AG04449 (cell line): ENCODE measurements at places on chromosomes 16 and 17.

DNA sequence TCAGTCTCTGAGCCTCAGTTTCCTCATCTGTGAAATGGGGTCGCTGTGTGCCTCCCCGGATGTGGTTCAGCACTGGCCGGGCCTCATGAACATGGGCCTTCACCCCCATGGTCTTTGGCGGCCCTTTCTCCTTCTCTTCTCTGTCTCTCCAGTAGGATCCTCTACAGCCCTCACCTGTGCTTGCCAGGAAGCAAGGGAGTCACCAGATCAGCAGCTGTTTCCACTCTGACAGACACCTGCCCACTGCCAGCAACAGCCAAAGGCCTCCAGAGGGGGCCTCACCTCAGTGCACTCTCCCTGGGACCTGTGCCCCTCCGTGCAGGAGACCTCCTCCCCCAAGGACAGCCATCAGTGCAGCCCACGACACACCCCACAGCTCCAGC, 89.4 kb downstream of the C16orf78 start:
- no peak for DNase-seq

- peak; percentile 21 for DNase-seq
These were observed 665 bp upstream of the ALDH3A2 start for GRCh38 chr17:19647697-19648474.

DNA sequence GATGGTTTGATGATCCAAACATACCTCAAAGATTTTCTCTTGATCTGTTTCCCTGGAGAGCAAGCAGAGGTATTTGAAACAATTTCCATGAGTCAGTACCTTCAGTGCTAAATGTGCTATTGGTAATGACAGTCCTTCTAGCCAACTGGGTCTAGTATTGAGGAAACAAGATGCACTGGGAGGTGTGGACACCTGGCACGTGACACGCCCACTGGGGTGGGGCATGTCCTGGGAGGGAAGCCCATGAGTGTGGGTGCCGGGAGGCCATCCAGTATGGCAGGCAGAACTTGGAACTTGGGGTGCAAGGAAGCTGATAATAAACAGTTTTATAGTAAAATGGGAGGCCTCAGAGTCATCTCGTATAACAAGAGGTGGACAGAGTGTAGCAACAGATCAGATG, 17.9 kb upstream of the AKAP1 start:
- no peak for DNase-seq

GRCh38 chr17:48048384-48049126, 396 bp downstream of the NFE2L1 start:
- peak; percentile 53 for DNase-seq

DNA sequence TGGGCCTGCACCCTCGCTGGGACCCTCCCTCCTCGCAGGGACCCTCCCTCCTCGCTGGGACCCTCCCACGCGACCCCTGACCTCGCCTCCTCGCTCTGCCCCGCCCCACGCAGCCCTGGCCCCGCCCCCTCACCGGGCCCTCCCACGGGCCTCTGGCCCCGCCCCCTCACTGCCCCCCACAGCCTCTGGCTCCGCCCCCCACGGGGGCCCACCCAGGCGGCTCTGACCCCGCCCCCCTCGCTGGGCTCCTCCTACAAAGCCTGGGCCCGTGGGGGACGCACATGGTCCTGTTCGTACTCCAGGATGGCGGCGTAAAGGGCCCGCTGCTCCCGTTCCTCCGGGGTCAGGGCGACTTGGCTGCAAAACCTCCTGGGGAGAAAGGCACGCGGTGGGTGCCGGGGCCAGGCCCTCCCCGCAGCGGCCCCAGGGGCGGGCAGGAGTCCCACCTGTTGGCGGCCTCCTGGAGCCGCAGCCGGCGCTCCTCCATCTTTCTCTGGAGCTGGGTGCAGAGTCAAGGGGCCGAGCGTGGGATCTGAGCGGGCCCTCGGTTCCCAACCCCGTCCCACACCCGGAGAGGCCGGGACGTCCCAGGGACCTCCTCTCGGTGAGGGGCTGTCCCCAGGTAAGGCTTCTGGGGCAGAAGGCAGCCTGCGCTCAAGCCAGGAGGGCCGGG, 9.0 kb downstream of the VPS9D1 start:
- no peak for DNase-seq

DNA sequence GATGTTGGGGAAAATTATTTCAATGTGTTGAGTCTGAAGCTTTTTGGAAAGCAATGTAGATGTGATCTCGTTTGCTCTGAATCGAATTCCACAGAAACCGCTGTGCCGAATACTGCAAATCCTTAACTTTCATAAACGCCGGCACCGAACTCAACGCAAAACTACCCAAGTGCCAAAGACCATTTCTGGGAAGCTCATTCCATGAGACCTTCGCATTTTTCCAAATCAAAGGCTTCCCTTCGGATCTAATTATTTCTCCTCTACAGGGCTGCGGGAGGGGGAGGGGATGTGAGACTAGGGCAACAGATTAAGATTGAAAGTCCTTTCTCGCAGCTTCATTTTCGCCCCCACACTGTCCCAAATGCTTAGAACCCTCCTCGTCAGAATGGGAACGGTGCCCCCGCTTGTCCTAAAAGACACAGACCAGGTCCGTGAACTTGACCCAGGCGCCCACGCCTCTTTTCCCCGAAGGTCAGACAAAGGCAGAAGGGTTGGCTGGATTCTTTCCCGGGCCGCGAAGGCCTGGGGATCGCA, 4.0 kb downstream of the PRAC1 start:
- DNase-seq: no peak

DNA sequence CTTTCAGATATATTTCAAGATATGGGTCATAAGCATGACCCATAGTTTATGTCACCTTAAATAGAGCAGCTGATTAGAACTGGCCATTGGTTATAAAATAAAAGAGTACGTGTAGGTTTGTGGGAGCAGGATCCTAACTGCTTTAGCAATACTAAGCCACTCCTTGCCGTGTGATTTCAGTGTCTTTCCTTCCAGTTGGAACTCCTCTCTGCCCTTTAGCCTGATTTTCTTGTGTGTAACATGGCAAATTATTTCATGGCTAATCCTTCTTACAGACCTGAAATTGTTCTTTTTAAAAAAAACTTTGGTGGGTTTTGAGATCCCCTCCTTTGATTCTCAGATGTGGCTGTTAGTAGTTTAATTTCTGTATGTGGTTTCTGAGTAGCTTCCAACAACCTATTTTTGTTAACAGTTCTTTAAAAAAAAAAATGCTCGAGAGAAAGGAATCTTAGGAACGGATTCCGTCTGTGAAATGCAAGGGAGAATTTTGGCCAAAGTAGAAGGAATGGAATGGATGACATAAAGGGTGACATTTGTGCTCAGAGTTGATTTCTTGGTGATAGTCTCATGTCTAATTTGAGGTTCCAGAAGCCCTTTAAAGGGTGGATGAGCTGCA, 39.9 kb downstream of the DHRS7B start:
- DNase-seq: peak; percentile 59

- no peak for DNase-seq
These were observed 93.9 kb downstream of the RGS9 start for GRCh38 chr17:65231086-65231485.

DNA sequence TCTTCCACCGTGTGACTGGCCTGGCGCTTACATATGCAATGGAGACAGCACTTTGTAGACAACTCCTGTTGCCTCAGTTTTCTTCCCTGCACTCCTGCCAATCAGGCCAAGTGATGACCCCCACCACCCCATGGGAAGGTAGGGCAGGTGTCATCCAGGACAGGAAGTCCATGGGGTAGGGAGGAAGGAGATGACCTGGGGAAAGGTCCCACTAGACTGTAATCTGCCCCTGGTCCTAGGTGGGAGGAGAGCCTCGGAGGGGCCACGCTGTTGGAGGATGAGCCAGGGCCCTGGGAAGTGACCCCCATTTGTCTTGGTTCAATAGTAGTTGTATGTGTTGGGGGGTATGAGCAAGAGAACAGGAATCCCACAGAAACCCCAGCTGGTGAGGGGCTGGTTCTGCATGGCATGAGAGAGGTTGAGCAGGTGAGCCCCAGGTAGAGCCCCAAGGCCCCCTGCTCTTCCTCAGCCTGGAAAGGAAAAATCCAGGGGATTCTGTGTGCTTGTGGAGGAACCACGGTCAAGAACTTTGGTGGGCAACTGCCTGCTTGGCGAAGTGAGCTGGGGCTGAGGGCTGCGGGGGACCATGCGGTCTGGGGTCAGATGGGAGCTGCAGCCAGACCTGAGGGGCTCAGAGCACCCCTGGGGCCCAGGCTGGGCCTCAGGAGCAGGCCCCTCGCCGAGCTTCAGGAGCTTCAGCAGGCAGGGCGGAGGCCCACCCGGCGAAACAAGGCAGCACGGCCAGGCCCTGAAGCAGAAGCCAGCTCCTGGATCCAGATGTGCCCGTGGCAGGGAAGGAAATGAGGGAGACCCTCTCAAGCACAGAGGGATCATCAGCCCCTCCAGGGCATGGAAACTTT, 50.7 kb downstream of the NT5M start:
- DNase-seq: no peak
